NCI-H1092 treated with DMSO at 0.1 percent for 48 hours (cell line): ENCODE measurements at places on chromosomes 6 and 20.

- DNase-seq: no peak
Observed at GRCh38 chr20:8803065-8803464, 265.8 kb upstream of the PLCB4 start.

DNA sequence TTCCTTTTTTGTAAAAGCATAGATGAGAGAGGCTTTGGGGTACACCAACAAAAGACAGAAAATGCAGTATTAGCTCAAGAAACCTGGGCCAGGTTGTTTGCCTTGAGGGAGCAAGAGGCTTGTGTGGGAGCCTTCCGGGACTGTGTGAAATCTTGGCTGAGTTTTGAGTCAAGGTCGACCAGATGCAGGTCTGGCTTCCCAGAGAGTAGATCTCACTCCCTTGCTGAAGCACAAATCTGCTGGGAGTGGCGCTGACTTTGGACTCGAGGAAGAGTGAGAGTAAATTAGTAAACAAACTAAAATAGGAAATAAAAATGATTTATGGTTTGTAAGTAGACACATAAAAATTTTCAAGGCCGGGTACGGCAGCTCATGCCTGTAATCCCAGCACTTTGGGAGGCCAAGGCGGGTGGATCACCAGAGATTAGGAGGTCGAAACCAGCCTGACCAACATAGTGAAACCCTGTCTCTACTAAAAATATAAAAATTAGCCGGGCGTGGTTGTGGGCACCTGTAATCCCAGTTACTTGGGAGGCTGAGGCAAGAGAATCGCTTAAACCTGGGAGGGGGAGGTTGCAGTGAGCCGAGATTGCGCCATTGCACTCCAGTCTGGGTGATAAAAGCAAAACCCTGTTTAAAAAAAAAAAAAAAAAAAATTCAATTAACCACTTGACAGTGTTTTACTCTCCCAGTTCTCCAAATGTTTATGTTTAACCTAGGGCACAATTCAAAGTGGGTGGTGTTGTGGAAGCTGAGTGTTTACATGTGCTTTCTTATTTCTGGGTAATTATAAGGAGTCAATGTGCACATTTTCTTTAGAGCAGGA is 27.7 kb upstream of the EDN1 start:
- DNase-seq: no peak

GRCh38 chr6:43858161-43859153 is 88.4 kb downstream of the VEGFA start:
- DNase-seq: no peak

- DNase-seq: no peak
Observed at GRCh38 chr6:79391480-79391879, 145.8 kb downstream of the LCA5 start.
